ENCODE measurements at places on chromosomes 6 and 20. TPM values are rescaled to one million over a fixed set of nuclear protein-coding genes. Genes with fewer than 3 reads are reported as not detected.

DNA sequence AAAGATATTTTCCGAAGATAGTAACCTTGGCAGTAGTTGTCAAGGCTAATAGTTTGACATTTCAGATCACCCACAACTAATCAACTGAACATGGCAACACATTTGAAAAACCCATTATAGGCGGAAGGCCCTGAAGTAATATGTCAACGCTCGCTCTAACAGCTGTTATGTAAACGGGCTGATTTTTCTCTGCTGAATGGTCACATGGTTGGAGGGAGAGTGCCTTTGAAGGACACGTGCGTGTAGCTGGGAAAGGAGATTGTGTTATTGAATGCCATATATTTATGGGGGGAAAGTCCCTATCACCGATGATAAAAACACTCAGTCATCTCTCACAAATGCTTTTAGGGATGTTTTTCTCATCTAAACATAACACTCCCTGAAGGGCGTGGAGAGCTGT lies 160.0 kb upstream of the RALGAPA2 start:
- no peak for DNase-seq

DNA sequence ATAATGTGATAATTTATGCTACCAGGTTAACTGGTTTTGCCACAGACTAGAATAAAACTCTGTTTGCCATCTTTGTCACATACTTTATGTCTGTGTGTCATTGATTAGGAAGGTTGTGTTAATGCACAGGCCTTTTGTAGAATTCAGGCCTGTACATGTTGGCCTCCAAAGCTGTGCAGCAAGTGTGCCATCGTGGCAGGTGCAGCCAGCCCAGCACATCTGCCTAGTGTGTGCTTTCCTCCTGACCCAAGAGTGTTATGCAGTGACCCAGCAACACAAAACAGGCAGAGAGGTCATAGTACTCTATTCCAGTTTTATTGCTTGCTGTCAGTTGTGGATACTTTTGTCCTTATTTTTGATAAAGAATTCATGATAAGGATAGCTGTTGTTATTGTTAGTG lies 3.7 kb downstream of the MAP3K4 start:
- DNase-seq, result no peak

DNA sequence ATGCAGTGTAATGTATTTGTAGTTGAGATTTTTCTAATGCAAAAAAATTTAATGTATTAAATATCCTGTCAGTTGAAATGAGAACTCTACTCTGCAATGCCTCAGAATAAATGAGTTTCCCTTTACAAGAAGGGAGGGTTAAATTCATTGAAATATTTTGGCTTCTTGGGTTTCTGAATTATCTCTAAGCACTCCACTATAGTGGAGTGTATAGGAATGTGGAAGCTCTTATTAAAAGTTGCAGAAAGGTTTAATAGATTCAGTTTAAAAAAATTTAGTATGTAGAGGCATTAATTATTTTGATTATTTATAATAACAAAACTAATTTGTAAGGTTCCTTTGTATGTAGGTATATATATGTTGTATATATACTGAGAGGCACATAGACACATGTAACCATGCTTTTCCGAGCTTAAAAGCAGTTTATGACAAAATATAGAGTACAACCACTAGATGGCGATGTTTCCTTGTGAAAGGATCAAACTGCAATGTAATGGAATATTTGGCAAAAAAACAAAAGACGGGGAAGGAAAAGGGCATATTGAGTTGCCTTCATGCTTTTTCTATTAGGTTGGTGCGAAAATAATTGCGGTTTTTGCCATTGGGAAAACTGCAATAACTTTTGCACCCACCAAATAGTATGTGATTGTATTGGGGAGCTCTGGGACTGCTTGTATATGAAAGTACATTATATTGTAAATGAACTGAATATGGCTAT lies 144.2 kb downstream of the MYO6 start:
- DNase-seq, result peak; percentile 21

DNA sequence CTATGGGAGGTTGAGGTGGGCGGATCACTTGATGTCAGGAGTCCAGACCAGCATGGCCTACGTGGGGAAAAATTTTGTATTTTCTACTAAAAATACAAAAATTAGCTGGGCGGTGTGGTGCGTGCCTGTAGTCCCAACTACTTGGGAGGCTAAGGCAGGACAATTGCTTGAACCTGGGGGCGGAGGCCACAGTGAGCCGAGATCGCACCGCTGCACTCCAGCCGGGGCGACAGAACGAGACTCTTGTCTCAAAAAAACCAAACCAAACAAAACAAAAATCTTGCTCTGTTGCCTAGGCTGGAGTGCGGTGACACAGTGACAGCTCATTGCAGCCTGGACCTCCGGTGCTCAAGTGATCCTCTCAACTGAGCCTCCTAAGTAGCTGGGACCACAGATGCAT lies 16.2 kb downstream of the OR2W1 start:
- DNase-seq, result no peak

DNA sequence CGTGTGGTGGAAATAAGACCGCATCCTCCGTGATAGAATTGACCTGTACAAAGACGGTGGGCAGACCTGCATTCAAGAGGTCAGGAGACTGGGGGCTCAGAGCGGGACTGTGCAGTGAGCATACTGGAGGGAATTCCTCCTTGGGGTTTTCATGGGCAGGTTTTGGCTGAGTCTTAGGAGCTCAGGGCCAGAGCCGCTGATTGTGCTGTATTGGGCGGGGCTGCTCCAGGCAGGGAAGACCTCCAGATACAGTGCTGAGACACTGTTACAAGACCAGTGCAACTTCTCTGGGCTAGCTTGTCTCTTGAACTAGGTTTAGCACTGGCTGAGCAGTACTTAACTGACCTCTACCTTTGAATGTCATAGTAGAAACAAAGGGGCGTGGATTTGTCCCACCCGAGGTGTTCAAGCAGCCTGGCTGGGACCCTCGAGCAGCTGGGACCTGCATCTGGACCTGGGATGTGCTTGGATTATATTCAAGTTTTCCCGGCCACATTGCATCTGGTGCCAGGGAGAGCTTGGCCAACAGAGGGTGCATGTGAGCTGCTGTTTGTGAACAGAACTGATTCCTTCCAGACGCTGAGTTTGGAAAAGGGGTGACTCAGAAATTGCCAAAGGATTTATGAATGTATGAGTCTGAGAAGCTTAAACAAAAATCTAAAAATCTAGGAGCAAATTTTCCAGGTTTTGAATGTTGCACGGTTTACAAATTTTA lies 33.4 kb upstream of the SLC22A1 start:
- peak; percentile 18 for DNase-seq

DNA sequence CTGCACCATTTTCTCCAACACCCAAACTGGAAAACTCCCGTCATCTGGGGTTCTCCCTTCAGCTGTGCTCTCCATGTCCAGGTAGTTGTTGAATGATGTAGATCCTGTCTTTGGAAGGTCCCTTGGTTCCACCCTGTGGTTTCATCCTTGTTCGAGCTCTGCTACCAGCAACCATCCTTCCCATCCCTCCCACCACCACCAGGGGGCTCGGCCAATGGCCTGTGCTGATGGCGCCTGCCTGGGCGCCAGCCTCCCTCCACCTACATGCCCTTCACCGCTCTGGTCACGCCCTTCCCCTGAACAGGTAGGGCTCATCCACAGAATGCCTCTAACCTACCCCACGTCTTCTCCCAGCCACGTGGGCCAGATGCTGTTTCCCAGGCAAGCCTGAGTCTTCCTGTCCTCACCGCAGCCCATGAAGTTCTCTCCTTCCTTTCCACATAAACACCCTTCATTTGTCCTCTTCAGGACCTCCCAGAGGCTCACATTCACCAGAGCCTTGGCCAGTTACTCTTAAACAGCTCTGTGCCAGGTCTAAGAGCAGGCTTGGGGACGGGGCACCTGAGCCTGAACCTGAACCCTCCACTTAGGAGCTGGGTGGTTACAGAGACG lies 75.1 kb upstream of the DUSP22 start:
- no peak for DNase-seq

GRCh38 chr6:144278659-144279314 lies 6.3 kb upstream of the UTRN start:
- no peak for DNase-seq

DNA sequence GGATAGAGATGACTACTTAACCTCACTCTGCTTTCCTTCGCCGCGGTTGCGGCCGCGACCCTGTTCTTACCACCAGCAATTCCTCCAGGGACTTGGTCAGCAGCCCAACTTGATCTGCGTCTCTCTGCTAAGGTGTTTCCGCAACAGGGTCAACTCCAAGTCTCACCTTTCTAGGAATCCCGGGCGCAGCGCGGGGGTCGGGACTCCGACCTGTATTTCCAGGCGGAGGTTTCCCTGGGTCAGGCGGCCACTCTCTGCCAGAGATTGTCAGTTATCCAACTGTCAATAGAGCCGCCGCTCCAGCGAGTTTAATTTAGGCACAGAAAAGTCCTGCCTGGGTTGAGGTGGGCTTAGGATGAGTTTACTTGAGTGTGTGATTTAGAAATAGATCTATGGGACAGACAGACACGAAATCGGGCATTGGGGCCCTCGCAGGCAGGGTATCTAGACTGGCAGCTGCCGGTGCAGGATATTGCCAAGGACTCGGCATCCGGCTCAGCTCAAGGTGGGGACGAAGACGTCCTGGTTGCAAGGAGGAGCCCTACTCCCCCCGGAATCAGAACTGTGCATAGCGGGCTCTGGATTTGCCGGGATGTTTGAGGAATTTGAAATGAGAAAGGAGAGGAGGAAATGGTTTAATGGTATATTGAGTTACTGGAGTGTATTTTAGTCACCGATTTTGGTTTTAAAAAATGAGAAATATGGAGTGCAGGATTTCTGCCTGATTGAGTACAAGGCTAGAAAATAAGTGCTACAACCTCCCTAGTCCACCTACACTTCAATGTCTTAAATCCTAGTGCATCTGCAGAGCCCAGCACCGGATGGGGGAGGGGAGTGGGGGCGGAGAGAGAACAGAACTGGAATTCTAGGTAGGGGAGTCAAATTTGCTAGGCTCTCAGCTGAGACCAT lies 23.7 kb downstream of the POM121L2 start:
- no peak for DNase-seq

WFDC5 gene
- 0.26 TPM for total RNA-seq

RIPOR2 gene
- 14.1 TPM for total RNA-seq

ZNF334 gene
- total RNA-seq, result 20.5 TPM

AIF1 gene
- 42.6 TPM for total RNA-seq

FGD2 gene
- total RNA-seq, result 12.8 TPM

SLC17A1 gene
- not detected for total RNA-seq

SLC22A1 gene
- 0.53 TPM for total RNA-seq

TRIM10 gene
- total RNA-seq, result 0.42 TPM

TMEM170B gene
- total RNA-seq, result 11.2 TPM

ZBP1 gene
- not detected for total RNA-seq
